ENCODE measurements at places on chromosomes 11 and 22.
A peak's percentile ranks its signal among the peaks of the same experiment; 100 is the strongest.

GRCh38 chr22:46634011-46634699 lies 14.0 kb downstream of the GRAMD4 start:
- DNase-seq: no peak

DNA sequence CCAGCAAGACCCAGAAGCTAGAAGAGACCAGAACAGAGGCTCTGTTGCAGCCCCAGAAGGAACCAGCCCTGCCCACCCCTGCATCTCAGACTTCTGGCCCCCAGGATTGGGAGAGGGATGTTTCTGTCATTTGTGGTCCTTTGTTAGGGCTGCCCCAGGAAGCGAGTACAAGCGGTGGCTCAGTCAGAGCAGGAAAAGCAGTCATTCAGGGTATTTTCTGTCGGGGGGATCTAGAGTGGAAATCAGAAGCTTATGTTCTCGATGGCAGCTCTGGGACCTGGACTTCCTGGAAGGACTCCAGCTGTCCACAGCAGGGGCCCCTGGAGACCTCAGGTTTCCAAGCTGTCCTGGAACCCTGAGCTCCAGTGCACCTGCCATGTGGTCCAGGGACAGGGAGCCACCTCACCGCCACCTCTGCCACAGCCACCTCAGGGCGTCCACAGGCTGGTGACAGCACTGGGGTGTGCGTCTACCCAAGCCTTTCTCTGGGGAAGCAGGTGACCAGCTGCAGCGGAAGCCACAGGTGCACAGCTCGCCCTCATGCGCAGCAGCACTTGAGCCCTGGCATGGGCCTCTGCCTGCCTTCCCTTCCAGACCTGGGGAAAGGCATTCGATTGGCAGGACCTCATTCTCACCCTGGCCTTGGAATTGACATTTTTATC lies 2.6 kb downstream of the KRTAP5-5 start:
- DNase-seq: no peak

GRCh38 chr22:26134654-26135330 lies 34.5 kb upstream of the SEZ6L start:
- DNase-seq: no peak

- no peak for DNase-seq
These were observed 71.5 kb downstream of the TYR start for GRCh38 chr11:89249196-89249595.

- no peak for DNase-seq
These were observed 463.9 kb downstream of the NELL1 start for GRCh38 chr11:21133244-21133643.

DNA sequence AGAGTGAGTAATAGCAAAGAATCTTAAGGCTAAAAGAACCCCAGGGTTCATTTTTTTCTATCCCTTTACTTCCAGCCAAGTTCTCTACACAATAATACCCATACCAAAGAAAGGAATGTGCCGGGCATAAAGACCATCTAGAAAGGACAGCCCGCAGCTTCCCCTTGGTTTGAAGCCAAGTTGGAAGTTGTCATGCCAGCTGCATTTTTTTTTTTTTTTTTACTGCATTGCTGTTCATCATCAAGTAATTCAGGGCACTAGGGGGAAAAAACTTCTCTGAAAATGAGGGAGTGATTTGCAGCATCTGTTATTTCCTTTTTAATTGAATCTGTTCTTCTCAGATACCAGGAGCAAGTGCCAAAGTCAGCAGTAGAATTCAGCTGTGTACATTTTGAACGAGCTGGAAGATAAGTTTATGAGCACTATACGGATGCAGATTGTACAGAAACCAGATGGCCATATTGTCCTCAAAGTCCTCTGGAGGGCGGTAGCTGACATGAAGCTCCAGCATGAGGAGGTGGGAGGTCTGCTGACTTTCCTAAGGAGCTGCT lies 56.4 kb downstream of the UBASH3B start:
- peak; percentile 44 for DNase-seq

GRCh38 chr22:38872831-38873248 lies 824 bp upstream of the CBX6 start:
- peak; percentile 68 for DNase-seq

DNA sequence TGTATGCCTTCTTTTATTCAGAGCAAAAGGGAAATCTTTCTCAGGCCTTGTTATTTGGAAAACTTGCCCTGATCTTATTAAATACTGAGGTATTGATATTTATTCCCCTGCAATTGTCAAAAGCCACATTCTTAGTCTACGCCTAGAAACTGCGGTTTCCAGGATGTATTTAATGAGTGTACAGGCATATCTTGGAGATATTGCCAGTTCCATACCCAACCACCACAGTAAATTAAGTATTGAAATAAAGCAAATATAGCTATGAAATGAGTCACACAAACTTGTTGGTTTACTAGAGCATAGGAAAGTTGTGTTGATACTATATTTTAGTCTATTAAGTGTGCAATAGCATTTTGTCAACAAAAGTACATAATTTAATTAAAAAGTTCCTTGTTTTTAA lies 152.7 kb upstream of the CCDC179 start:
- DNase-seq: no peak

DNA sequence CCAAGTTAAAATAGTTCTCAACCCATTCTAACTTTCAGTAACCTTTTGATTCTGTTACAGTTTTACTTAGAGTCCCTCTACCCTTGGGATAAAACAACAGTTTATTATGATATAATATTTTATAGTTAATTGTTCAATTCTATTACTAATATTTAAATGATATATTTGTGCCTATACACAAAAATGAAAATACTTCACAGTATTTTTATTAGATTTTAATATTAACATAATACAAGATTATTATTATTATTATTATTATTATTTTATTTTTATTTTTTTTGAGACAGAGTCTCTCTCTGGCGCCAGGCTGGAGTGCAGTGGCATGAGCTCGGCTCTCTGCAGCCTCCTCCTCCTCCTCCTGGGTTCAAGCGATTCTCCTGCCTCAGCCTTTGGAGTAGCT lies 416.7 kb downstream of the NTM start:
- no peak for DNase-seq

DNA sequence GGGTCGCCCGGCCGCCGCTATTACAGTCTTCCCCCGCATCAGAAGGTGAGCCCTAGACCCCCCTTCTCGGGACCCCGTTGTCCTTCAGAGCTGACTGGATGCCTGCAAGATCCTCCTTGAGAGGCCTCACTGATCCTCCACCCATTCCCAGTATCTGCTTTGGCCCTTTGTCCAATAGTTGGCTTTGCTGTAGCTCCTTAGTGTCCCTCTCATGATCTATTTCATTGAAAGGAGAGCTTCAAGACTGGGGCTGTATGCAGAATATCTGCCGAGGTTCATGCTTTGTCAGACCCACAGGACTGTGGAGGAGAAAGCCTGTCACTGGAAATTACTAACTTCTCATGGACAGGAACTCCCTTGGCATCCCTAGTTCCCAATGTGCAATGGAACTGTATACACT lies 499 bp downstream of the DLAT start:
- DNase-seq: peak; percentile 30

DNA sequence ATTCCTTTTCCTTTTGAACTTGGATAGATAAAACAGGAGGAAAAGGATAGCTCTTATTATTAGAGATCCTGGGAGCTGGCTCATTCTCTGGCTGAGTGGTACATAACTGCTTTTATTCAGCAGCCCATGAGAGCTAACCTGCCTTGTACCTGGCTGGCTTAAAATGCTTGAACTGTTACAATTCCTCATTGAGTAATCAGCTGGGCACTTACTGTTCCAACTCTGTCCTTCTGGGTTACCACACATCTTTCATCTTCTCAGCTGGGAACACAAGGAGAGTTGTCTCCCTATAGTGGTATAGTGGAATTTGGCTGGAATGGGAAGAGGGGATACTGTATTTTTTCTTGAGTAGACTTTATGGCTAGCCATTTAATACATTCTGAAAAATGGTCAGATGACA lies 39.8 kb upstream of the SPTBN2 start:
- no peak for DNase-seq

GRCh38 chr11:85626496-85626895 lies 648 bp downstream of the DLG2 start:
- DNase-seq: no peak

- DNase-seq: no peak
These were observed 2.4 kb downstream of the FUT4 start for GRCh38 chr11:94546162-94546470.

GRCh38 chr11:59754494-59754858 lies 700 bp upstream of the STX3 start:
- DNase-seq: no peak

DNA sequence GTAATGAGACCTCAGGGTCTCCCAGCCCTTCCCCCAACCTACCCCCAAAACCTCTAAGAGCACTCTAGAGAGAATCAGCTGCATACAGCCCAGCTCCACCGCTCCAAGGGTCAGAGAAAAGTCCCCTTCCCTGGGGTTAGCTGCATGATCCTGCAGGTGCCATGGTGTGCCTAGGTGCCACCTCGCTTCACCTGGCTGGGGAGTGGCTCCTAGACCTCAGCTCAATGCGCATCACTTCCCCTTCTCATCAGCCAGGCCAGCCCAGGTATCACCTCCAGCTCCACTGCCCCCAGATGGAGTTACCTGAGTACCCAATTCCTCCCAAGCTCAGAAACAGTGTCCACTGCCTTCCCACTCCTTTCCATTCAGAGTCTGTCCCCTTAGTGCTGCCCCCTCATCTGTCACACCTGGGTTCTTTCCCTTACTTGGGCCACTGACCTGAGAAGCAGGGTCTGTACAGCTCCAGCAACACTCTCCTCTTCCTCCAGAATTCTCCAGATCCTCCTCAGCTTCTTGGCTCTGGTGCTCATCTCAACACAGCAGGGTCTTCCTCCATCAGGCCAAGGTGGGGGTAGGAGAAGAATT lies 1.3 kb downstream of the STARD10 start:
- DNase-seq: no peak

DNA sequence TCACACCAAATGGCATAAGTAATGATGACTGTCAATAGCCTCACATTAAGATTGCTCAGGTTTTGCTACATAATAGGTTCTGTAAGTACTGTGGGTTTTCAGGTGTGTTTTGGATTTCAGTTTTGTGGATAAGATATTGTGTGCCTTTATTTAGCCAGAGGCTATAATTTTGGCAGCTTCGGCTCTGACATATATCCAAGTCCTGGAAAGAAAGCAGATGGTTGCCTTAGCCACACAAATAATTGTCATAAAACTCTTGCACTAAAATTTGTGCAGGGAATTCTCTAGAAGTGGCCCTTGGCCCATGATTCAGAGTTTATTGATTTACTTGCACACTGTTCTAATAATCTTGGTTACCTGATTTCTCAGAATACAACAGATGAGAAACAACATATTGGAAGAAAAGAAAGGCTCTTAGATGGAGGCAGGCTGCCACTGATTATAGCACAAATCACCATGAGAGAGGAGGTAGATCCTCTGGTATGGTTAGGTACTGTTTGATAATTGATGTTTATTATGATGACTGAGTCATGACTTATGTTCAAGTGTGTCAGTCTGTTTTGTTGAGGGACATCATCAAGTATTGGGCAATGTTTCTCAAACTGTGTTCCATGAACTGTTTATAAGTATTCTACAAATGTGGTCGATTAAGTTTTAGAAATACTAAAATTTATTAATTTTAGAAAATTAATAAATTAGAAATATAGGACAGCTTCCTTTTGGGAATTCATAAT lies 9.6 kb downstream of the REXO2 start:
- DNase-seq: no peak

- peak; percentile 45 for DNase-seq
These were observed 22.9 kb upstream of the FGF3 start for GRCh38 chr11:69841859-69842698.

DNA sequence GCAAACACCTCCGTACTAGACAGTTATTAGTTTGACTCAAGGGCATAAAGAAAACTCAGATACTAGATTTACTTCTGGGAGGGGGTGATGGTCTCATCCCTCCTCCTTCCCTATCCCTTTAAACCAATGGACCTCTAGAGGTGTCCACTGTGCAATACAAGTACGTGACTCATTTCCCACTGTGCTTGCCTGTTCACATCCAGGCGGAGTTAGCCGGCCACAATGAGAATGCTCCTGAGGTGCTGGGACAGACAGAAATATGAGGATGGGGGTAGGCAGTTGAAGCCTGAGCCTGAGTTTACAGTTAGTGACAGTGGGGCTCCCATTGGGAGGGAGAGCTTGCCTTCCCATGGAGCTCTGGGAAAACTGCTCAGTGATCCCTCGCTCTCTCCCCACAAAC lies 8.4 kb upstream of the PMM1 start:
- DNase-seq: peak; percentile 34

GRCh38 chr11:86148345-86148747 lies 79.5 kb upstream of the PICALM start:
- no peak for DNase-seq

- DNase-seq: no peak
These were observed 57.6 kb downstream of the APOL3 start for GRCh38 chr22:36102995-36103394.

DNA sequence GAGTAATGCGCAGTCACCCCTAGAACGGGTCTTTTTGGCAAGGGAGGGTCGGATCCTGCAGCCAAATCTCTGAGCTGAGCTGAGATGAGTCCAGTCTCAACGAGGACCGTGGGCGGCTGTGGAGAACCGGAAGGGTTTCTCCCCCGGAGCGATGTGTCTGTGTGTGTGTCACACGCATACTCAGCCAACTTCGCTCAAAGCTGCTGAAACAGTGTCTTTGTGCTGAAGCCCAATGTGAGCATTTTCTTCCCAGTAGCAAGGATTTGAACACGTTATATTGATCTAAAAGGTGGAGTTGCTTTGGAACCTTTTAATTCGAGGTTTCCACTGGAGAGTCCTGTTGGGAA lies 1.4 kb upstream of the CELSR1 start:
- DNase-seq: no peak

- DNase-seq: no peak
These were observed 42.0 kb downstream of the CD82 start for GRCh38 chr11:44607319-44607962.

- no peak for DNase-seq
These were observed 706.8 kb downstream of the KCNA4 start for GRCh38 chr11:29309992-29310391.

- DNase-seq: peak; percentile 76
These were observed 7.8 kb upstream of the MMP3 start for GRCh38 chr11:102850973-102851745.

- DNase-seq: no peak
These were observed 6.6 kb downstream of the SERHL2 start for GRCh38 chr22:42560381-42560780.

DNA sequence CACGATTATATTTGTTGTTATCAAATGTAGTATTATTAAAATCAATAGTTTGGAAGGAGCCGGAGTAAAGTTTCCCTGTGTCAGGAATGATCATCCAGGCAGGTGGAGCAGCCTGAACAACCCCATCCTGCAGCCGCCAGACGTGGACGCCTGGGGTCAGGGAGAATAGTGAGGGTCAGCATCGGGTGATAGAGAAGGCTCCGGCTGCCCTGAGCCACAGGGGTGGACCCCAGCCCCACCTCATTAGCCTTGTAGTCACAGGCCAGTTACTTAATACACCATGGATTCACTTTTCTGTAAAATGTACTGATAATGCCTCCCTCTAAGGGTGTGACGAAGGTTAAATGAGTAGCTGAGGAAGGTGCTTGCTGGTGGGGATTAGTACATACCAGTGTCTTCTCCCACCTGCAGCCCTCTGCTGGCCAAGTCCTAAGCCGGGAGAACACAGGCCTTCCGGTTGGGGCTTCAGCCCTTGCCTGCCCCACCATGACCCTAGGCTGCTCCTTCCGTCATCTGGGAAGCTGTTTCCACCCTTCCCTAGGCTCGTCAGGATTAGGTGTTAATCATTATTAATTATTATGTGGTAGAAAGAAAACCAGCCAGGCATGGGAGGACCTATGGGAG lies 14.9 kb downstream of the TMEM121B start:
- no peak for DNase-seq

Measured in urothelium cell line (cell line).